ENCODE measurements at places on chromosomes 7 and 10.

- no peak for DNase-seq
Measured at GRCh38 chr7:89605362-89605761, 548.9 kb upstream of the STEAP1 start.

DNA sequence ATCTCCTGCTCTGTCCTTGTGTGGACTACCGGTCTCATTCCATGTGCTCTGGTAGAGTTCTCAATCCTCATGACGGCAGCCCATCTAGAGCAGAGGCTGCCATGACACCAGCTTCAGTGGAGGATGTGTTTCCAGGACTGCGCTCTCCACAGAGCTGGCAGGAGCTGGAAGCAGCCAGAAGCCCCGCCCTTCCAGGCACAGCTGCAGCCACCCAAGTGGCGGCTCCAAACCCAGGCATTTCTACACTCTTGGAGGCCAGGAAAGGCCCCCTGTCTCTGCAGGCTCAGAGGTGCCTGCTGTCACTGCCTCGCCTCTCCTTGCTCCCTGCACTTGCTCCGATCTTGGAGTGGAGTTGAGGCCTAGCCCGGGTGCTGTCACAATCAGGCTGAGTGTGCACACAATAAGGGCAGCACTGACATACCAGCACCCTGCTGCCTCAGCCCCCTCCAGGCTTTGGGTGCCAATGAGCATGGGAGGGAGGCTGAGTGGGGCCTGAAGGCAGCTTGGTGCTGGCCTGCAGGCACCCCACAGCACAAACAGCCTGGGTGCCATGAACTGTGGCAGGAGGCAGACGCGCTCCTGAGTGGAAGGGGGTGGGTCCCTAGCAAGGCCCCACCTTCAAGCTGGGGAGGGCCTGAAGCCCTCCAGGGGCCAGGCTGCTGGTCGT is 122.1 kb downstream of the LRRN3 start:
- DNase-seq = no peak

- DNase-seq = no peak
Measured at GRCh38 chr7:157401567-157402387, 65.0 kb downstream of the DNAJB6 start.

DNA sequence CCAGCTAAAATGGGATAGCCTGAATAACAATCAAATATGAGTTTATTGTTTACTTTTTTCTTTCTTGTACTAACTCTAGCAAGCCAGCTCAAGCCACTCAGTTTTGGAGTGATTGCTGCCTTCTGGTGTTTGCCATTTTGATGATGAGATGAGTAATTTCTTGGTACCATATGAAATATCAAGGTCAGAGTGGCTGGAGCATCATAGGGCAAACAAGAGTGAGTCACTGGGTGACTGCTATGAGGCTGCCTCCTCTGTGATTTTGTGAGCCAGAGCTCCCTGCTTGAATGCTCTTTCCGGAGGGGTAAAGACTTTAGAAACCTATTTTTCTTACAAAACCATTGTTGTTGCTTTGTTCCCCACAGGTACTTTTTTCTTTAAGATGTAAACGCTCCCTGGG is 295.6 kb downstream of the PRKG1 start:
- DNase-seq = peak; percentile 79

DNA sequence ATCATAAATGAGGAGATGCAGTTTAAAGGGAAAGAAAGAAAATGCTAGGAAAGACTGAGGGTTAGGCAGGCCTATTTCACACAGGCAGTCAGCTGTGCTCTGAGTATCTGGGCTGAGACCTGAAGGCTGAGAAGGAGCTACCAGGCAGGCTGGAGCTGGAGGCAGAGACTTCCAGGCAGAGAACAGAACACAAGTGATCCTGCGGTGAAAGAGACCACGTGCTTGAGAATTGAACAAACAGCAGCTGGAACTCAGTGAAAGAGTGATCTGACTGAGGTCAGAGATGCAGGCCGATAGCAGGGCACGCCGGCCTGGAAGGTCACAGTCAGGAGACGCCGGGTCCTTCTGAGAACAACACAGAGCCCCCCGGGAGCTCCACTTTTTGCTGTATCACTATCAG is 147.8 kb downstream of the ADAM12 start:
- no peak for DNase-seq

DNA sequence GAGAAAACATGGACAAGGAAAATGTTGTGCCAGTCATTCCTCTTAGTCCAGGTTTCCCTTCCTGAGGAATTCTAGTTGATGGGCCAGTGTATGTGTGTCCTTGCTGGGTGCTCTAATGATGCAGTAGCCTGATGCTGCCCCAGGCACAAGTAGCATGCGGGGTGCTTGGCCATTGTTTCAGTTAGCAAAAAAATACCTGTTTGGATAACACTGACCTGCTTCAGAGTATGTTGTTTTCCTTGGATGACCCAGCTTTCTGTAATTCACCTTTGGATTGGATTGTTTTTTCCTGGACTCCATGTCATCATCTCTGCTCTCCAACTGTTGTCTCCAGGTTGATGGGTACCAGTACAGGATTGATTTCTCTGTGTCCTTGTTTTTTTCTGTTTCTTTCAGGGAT is 169.2 kb downstream of the SND1 start:
- DNase-seq = no peak

DNA sequence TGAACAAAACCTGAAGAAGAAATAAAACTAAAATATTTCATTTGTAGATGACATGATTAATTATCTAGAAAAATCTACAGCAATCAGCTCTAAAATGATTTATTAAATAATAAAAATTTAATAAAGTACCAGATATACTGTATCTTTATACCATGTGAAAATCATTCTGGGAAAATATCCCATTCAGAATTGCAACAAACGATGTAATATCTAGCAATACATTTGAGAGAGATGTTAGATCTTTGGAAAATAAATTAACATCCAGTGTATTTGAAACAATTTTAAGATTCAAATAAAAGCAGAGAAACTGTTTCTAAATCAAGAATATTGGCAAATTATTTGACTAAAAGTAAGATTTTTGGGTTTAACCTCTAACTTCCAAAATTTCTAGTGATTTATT is 62.2 kb downstream of the ZEB1 start:
- DNase-seq = no peak

DNA sequence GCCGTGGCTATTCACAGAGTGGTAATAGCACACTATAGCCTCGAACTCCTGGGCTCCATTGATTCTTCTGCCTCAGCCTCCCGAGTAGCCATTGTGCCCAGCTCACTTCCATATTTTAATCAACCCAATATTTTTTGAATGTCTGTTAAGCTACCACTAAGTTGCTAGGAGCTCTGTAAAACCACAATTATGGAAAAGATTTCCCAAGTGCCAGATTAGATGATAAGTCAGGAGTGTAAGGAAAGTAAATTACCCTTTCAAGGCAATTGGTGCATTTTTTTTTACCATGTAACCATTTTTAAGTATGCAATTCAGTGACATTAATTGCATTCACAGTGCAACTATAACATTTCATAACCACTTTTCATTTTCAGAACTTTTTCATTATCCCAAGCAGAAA is 87.5 kb upstream of the GATAD1 start:
- DNase-seq = peak; percentile 10

DNA sequence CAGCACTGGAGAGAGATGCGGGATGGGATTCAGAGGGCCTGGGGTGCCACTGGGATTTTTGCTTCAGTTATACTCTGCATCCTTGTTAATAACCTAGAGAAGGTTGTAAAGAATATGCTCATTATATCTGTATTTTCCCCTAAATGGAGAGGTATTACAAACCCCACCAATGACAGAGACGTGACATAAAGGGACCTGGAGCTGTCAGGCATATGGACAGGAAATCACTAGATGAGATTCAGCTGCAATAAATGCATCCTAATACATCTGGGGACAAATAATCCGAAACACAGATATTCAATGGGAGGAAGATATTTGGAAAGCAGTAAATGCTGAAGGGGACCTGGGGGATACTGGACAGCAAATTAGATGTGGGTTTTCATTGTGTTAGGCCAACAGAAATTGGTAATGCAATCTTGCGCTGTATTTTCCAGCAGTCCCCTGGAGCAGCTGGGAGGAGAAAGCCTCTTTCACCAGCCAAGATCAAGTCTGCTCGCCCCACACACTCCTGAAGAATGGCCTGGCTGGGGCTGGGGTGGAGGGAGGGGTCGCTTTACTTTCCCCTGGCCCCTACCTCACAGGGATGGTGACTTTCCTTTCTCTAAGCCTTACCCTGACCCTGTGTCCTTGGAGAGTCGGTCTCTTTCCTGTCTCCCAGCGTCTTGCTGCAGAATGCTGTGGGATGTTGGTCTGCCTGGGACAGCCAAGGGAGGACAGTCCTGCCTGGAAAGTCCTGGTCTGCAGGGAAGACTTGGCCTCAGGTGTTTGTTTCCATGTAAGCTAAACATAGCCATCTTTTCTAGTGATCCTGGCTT is 653.8 kb downstream of the LRMDA start:
- DNase-seq = no peak

DNA sequence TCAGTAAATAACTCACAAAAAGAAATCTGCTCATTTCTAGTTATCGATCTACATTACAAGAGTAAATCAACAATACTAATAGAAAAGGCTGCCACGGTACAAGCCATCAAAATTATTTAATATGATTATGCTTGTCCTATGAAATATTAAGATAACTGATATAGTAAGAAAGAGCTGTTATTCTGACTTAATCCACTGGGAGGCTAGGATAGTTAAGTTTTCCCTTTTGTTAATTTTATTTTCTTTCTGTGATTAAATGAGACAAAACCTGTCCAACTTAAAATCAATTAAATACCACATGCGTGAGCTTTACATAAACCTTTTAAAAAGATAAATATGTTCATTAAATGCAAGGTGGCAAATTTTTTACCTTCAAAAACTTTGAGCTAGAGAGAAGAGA is 114.8 kb downstream of the LMBR1 start:
- no peak for DNase-seq

GRCh38 chr7:77819021-77819420 is 20.4 kb downstream of the PHTF2 start:
- no peak for DNase-seq

DNA sequence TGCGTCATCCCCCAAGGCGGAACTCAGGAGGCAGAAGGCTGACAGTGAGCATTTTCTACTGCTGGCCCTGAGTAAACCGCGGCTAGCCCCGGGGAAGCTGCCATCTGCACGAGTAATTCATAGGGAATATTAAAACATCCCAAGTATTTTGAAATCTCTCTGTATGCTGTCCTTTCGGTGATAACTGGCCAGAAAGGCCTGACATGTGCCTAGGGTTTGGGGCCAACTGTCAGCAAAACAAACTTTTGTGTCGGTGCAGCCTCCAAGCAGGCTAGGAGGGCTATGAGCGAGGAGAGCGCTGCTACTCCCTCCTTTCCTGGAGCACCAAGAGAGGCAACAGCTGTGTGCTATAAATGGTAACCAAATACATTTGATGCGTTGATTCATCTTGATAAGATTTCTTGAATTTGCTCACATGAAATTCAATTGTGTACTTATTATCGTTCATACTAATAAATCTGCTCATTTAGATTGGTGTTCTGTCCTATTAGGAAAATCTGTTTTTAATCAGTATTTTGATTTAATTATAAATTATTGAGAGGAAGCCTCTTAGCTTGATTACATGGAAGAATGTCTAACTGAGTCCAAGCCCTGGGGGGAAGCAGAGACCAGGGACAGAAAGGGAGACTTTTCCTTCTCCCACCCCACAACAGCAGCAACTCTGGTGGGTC is 124.4 kb upstream of the NPS start:
- DNase-seq = peak; percentile 51

DNA sequence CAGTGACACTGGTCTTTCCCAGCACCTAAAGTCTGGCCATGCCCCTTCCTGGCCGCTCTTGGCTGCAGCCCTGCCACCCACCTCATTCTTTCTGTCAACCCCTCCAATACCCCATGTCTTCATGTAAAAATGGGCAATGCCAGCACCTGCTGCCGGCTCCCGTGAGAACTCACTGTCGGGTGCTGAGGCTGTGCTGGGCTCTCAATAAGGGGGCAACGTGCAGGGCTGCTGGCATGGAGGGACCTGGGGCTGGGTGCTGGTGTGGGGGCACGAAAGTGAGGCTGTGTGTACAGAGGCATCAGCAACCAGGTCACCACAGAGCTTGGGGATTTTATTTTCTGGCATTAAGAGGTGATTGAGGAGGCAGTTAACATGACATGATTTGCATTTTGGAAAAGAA is 65.3 kb downstream of the ALOX5 start:
- no peak for DNase-seq

DNA sequence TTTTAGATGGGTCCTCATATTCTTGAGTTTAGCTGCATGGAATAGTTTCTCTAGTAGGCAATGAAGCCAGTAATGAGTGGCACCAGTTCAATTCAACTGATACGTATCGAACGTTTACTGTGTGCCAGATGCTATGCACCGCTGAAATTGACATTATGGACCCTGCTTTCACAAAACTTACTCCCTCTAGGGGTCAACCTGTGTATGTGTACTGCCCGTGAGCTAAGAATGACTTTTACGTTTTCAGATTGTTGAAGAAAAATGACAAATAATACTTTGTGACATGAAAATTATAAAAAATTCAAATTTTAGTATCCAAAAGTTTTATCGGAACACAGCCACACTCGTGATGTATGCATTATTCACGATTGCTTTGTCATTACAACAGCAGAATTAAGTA is 95.5 kb downstream of the ZMYND11 start:
- no peak for DNase-seq

- peak; percentile 82 for DNase-seq
Measured at GRCh38 chr7:27647046-27647445, 15.6 kb downstream of the HIBADH start.

DNA sequence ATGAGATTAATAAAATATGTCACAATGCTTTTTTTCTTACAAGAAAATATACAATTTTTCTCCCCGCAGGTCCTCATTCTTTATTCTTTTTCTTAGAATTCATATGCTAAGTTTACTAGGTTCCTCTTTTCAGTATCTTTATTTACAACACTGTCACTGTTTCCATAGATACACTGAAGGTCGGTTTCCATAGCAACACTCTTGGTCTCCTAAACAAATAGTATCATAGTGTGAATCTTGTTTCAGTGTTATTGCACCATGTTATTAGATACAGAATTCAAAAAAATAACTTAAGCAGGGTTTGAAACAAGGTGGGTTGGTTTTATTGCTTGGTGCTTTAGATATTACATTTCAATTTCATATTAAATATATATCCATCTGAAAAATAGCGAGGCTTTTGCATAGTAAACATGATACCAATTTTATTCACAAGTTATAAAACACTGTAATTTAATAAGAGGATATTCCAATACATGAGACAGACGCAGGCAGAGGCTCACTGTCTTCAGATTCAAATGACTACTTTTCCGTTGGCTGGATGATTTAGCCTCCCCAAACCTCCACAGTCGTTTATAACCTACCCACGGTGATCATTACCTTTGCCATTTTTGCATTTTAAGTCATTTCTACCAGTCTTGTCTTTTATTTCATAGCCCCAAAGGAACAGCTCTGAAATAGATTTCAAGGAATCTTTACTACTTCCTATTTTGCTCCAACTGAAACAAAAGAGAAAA is 88.9 kb upstream of the KLF6 start:
- peak; percentile 80 for DNase-seq

DNA sequence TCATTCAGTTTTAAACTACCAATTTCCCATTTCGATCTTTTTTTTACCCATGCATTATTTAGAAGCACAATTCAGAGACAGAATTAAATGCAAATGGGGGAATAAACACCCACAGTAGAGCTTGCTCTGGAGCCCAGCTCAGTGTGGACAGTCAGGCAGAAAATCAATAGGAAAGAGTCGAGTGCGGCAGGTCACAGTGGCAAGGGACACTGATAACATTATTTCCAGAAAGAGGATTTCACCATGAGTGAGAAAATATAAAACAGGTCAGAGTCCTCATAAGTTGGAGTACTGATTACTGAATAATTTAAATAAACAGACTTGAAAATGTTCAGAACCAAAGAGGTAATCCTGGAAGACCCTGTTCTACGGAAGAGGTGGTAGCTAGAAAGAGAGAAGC is 532.5 kb downstream of the CCSER2 start:
- DNase-seq = no peak

GRCh38 chr7:28180364-28181147 is at the start of gene JAZF1:
Gene JAZF1, minus strand, starts transcription at chr7:28180795.
- peak; percentile 63 for DNase-seq

- DNase-seq = no peak
Measured at GRCh38 chr10:59537501-59537900, 172.1 kb downstream of the SLC16A9 start.

All from IMR-90 (cell line).